Endothelial cell (in vitro differentiated cells): ENCODE measurements at places on chromosomes 4 and X.

DNA sequence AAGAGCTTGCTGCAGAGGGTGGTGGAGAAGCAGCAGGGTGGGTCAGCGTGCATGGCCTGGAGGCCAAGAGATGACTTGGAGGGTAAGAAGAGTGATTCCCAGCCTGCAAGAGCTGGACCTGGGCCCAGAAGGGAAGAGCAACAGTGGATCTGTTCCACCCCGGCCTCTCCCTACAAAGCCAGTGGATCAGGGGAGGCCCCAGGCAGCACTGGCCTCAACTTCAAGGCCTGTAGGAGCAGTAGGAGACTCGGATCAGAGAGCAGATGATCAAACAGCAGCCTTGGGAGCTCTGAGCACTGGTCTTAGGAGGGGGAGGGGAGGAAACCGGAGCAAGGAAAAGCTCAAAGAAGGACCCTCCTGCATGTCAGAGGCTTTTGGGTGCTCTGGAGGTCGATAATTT is 7.6 kb downstream of the L1CAM start:
- DNase-seq: no peak

- no peak for DNase-seq
Measured at GRCh38 chr4:88584471-88584900, 7.8 kb upstream of the HERC3 start.

- no peak for DNase-seq
Measured at GRCh38 chr4:73770917-73771316, 30.5 kb downstream of the CXCL8 start.

DNA sequence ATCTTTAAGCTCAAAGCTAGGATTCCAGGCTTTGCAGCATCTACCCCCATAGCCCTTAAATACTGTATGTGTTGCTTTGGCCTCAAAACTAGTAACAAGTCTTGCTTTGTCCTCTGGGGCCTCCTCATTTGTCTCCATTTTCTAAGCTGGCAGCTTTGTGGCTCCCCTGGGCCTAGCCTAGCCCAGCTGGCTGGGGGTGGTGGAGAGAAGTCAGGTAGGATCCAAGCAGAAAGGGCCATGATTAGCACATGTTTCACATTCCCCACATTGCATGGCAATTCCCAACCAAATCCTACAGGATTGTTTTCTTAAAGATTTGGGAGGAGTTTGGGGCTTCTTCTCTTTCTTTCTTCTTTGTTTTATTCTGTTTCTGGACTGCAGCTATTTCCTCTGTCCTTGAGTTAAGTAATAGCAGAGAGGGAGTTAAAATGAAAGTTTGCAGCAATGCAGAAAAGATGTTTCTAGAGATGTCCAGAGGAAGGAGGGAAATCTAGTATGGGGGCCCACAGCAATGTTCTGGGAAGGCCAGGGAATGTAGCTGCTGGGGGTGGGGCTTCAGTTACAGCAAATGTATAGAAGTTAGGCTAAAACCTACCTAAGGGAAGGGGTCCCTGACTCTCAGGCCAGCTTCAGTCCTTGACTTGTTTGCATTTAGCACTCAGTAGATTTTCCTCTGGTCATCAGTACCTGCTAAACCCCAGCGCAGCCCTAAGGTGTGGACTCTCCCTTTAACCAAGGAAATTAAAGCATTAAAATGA is 92.1 kb downstream of the SHROOM4 start:
- DNase-seq: no peak

GRCh38 chr4:47703956-47704355 is 133.9 kb downstream of the CORIN start:
- no peak for DNase-seq

GRCh38 chr4:122522944-122523343 is 66.4 kb upstream of the IL2 start:
- DNase-seq: no peak

DNA sequence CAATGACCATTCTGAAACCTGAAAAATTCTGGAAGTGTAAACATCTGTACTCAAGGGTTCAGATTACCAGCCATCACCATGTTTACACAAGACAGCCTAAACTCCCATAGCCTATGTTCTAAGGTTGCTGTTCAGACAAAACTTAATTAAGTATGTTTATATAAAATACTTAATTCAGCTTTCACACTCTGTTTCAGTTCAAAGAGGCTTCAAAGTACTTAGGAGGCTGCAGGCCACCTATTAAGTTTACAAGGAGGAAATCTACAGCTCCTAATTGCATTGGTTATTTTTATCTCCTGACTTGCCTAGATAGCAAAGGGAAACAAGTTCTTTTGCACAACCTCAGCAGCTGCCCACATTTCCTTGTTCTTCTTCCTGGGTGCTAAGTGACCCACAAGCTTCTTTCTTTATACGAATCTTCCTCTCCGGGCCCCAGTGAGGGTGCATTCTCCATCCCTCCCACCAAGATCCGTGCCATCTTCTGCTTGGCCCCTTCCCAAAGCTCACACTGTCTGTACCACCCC is 2.0 kb downstream of the GAK start:
- no peak for DNase-seq

- DNase-seq: no peak
Measured at GRCh38 chr4:25154594-25155265, 5.5 kb downstream of the SEPSECS start.

DNA sequence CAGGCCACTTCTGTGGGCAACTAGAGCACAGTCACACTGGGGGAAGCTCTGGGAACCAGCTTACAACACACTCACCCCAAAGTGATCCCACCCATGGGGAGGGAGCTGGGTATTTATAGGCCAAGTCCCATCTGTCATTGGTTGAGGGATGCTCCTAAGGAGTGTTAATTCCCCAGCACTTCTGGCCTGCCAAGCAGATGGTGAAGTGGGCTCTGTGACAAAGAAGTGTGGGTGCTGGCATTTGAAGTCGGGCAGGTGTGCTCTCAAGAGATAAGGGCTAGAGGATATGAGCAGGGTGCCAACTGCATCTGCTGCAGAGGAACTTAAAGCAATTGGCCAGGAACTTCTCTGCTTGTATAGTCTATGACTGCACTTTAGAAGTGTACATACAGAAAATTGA is 30.9 kb downstream of the PTCHD1 start:
- no peak for DNase-seq

DNA sequence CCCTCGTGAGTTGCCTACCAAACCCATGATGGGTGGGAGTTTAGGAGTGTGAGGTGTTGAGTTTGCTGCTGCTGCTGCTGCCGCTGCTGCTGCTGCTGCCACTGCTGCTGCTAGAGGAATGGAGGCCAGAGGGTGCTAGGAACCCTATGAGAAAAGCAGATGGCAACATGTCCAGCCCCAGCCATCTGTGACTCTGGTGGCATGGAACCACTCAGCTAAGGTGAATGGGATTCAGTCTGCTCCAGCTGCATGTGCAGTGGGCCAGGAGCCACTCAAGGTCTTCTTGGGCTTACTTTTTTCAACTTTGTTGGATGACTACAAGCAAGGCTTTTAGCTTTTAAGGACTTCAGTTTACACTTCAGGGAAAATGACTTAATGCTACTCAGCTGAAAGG is 103.8 kb downstream of the RTL5 start:
- no peak for DNase-seq

DNA sequence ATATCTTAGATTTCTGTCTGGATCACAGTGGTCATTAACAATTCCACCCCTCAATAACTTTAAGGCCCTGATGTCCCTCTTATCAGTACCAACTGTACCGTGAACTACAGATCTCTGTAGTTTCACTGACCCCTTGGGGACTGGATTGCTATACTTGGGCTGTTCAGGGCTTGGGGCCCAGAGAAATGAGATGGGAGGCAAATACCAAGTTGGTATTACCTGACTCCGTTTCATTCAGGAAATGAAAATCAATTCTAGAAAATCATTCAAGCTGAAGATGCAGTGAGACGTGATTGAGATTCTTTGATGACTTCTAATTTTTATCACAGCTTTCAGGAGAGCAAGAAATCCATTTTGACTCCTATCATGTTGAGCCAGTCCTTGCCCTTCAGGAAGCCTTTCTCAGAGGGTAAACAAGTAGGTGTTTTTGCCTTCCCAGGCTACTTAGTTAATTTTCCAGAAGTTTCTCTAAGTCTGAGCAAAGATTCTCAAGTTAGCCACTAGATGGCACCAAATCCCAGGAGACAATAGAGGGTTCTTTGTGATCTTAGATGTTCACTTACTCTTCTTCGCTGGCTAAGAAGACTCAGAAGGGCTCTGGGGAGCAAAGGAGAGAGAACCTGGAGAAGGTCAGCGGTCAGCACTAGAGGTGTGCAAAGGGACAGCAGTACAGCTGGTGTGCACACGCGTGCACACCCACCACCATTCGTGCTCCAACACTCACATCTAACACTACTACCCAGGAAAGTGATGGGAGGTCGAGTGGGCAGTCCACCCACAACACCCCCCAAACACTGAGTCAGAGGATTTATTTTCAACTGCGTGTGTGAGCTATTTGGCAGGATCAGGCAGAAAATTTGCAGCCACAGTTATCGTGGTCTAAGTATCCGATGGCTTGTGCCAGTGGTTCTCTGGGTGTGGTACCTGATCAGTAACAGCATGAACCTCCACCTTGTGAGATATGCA is 7.4 kb downstream of the HNRNPH2 start:
- DNase-seq: peak; percentile 37

DNA sequence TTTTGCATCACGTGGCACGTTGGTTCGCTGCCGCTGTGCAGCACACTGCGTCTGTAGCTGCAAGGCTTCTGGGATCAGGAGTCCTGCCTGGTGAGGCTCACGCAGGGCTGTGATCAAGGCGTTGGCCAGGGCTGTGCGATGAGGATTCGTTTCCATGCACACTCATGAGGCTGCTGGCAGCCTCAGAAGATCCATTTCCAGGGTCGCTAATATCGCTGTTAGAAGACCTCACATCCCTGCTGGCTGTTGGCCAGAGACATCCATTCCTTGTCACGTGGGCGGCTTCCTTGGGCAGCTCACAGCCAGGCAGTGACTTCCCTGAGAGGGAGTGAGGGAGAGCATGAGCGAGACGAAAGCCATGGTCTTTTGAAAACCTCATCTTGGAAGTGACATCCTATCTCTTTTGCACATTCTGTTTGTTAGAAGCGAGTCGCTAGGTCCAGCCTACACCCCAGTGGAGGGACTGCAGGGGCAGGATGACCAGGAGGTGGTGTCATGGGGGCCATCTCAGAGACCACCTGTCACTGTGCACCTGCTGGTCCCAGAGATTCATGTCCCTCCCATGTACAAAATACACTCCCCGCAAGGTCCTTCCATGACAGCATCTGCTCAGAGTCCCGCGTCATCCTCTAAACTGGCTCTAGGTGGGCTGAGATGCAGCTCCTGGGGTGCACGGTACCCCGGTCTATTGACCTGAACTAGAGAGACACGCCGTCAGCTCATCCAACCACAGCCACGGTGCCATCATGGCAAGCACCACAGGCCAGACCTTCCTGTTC is 12.2 kb downstream of the RGS12 start:
- DNase-seq: no peak

DNA sequence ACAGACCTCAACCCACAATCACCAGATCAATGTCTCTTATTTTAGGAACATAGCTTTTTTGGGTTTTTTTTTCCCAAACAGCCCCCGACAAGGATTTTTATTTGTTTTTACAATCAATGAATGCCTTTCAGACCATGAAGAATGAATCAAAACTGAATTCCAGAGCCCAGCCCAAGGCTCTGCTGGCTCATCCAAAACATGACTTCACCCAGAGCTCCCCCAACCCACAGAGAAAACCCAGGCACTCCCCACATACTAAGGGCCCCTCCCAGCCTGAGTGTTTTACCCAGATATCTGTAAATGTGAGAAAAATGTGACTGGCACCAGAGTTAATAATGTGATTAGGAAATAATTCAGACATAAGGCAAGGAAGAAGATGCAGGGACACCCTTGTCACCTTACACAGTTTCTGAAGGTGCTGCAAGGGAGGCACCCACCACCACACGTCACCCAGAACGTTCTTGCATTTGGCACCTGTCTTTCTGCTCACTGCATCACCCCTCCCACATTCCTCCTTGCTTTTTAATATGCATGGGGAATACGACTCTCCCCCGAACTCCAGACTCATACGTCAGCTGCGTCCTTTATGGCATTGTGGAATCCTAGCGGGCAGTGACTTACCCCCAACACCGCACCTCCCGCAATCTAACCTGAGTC is 47.8 kb upstream of the C4orf50 start:
- no peak for DNase-seq

- no peak for DNase-seq
Measured at GRCh38 chr4:26325191-26325590, 4.4 kb downstream of the RBPJ start.

GRCh38 chrX:131828482-131828881 is 194.6 kb upstream of the STK26 start:
- DNase-seq: no peak

GRCh38 chrX:109190542-109190941 is 291.3 kb downstream of the GUCY2F start:
- DNase-seq: no peak

DNA sequence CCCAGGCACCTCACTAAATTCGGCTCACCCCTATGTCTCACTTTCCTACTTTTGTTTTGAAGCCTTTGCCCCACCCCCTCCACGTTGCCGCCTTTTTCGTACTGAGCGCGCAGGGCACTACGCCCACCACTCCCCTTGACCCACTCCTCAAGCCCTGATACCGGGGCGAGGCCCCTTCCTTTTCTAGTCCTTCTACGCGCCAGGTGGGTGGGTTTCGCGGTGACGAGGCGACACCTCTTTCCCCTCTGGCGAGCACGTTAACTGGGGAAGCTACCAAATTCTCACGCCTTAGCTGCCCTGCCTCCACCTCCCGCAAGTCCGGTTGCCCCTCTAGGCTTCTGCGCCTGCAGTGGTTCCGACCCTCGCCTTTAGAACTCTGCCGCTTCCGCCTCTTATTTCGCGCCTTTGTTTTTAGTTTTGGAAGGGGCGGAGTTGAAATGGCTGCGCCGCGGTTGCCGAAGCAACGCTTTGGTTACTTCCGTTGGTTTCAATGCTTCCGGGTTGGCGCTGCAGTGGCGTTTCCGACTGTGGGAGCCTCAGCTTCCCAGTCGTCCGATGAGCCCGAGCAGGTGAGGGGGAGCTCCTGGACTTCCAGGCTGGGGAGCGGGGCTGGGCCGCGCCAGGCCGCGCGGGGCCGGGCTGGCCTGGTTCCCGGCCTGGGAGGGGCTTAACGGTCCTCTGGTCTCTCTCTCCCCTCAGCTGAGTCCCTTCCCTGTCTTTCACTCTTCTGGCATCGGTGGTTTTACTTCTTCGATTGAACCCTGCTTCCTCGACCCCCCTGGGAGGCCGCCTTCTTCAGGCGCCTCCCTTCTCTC is at the start of gene SLC25A14:
Gene SLC25A14 (plus strand): TSS at position 512 of the 815 bp plus-strand sequence. CDS start 360 bp downstream, outside the sequence.
- DNase-seq: peak; percentile 60

DNA sequence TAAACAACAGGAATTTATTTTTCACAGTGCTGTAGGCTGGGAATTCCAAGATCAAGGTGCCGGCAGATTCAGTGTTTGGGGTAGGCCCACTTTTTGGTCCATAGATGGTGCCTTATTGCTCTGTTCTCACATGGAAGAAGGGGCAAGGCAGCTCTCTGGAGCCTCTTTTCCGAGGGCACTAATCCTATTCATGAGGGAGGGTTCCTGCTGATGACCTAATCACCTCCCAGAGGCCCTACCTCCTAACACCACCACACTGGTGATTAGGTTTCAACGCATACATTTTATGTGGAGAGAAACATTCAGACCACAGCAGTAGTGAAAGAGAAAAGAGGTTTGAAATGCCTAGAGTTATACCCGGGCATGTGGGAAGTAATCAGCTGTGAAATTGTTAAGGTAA is 1.4 kb upstream of the POLA1 start:
- DNase-seq: no peak
